Activated CD4-positive, alpha-beta T cell treated with anti-CD3 and anti-CD28 coated beads, Interleukin-2, amount 10 ng/mL, durations not matched to agents 24 days and 14 days (primary cell): ENCODE measurements at places on chromosomes 6 and 20.
A peak's percentile ranks its signal among the peaks of the same experiment; 100 is the strongest.

- DNase-seq = no peak
Measured at GRCh38 chr6:122374307-122374706, 25.1 kb upstream of the HSF2 start.

GRCh38 chr6:157050537-157051265 is 272.6 kb downstream of the TMEM242 start:
- DNase-seq = no peak

DNA sequence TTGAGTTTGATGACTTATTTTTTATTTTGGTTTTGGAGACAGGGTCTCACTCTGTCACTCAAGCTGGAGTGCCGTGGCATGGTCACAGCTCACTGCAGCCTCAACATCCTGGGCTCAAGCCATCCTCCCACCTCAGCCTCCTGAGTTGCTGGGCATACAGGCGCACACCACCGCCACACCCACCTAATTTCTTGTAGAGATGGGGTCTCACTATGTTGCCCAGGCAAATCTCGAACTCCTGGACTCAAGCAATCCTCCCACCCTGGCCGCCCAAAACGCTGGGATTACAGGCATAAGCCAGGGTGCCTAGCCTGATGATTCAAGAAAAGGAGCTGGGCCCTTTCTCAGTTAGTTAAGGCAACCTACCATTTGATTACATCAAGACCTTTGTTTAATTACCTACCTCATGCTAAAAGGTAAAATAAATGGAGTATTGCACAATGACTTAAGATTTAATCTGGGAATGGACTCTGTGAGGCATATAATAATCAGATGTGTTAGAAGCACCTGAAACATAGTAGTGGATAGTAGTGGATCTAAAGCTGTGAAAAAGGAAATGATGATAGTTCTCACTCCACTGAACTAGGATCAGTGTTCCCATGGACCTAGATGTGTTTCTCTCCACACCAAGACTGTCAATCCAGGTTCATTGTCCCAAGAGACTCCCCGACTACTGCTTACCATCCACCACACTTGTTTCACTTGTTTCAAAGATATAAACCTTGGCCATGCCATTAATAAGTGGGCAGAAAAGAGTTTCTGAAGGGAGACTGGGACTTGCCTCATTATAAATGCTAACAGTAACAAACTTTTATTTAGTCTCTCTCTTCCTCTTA is 2.1 kb downstream of the TNFRSF21 start:
- no peak for DNase-seq

- DNase-seq = peak; percentile 74
Measured at GRCh38 chr20:346640-347316, at the start of gene NRSN2. Gene NRSN2 (plus strand): TSS chr20:347111. CDS start chr20:349644, 2,533 bp downstream.

DNA sequence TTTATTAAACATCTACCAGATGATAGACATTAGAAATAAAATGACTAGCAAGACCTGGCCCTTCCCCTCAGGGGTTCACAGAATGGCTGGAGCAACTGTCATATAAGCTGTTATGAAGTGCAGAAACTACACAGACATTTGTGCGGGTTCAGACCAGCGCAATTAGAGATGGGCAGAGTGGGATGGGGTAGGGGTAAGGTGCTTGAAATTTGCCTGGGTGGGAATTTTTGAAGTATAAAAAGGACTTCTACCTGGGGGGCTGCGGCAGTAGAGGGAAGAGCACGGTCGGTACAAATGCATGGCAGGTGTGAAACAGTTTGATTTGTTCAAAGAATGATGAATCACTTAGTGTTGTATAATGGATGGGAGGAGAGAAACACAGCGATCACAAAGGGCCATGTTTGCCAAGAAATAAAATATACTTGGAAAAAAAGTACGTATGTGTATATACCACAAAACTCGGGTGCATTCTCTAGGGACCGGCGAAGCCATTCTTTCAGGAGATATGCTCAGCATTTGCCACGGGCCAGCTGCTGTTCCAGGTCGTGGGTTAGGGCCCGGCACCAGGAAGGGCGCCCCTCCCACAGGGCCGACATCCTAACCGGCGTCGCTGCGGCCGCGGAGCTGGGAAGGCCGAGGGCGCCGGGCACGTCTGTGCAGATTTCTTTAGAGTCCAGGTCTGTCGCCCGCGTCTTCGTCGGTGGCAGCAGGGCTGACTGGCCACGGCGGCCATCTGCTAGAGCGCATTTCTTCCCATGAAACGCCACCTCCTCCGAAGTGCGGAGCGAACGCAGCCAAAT is 809 bp upstream of the NOL7 start:
- no peak for DNase-seq

- DNase-seq = no peak
Measured at GRCh38 chr6:5992551-5993225, 14.0 kb downstream of the NRN1 start.
